ENCODE measurements at places on chromosomes 6 and 20.

GRCh38 chr20:49395659-49396058, 86.8 kb downstream of the KCNB1 start:
- DNase-seq = no peak

DNA sequence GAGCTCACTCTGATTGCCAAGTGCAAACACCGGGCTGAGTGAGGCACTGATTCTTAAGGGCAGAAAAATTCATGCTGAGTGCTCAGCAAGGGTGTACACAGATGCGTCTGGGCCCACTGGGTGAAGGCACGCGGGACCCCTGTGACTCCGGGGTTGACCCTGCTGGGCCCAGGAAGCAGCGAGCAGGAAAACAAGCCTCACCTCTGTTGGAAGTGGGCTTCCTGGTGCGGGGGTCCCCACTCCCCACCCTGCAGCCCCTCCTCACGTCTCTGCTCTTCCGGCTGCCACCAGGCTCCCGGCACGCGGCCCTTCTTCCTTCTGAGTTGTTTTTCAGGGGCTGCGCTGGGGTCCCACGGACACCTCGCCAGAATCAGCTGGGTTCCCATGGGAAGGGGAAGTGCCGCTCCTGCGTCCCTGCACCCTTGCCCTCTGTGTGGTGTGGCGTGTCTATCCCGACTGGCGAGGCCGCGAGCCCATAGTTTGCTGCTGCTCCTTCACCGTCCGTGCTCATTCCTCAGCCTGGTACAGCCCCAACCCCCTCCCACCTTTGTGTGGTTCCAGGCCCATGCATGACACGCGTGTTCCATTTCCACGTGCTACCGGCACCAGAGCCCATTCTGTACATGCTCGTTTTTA, 80.6 kb upstream of the BHLHE23 start:
- DNase-seq = no peak

DNA sequence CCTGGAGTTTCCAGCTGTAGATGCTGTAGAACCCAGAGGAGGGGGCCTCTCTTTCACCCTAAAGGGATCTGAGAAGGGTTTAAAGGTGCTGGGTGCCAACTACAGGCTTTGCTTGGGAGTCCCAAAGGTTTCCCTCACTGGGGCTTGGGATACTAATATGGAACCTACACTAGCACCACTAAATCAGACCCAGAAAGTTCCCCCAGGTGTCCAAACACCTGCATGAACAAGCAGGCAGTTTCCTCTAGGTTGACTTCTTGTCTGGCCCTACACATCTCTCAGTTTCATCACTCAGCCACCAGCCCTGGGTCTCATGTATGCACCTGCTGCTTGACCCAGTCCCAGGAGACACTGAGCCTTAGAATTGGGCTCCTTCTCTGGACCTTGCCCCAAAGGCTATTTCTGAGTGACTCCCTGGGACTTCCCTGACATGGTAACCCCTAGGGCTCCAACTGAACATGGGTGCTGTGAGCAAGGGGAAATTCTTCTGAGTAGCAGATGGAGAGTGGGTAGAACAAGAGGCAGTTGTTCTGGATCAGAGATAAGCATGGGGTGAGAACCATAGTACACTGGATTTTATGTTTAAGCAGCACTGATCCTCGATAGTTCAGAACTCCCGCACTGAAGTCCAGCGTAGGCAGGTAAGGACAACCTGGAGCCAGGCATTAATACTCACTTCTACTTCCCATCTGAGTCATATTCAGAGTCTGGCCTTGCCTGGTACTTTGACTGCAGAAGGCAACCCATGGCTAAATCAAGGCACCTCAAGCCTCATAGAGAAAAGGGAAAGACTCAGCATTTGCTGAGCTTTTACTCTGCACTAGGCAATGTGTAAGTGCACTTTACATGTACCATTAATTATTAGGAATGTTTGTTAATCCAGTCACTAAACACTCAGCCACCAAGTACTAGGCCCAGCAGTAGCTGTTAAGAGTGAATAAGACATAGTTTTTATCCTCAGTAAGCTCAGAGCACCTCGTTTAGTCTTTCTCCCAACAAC, 16.8 kb downstream of the BCL2L1 start:
- no peak for DNase-seq

- DNase-seq = no peak
These were observed 54.1 kb upstream of the SALL4 start for GRCh38 chr20:51856432-51856831.

DNA sequence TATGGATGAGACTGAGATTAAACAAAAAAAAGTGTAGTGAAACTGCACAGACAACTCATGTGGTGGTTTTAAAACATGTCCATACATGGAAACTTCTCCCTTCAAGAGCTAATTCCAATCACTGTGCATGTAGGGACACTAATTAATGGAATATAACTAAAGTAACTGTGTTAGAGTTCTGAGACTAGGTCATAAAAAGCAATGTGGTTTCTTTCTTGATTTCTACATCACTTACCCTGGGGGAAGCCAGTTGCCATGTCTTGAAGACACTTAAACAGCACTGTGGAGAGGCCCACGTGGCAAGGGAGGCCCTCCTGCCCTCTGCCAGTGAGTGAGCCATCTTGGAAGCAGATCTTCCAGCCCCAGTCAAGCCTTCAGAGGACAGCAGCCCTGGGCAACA, 118.2 kb upstream of the DST start:
- DNase-seq = no peak
